ENCODE measurements at places on chromosomes 2 and 18. TPM values are rescaled to one million over a fixed set of nuclear protein-coding genes. Genes with fewer than 3 reads are reported as not detected.

ZNF397 gene
- total RNA-seq = 8.7 TPM

METAP1D gene
- 5.4 TPM for total RNA-seq

UGT1A10 gene
- total RNA-seq = not detected

CD8B2 gene
- total RNA-seq = not detected

CFC1 gene
- total RNA-seq = not detected

MAP3K19 gene
- total RNA-seq = not detected

SPHKAP gene
- total RNA-seq = 0.54 TPM

AQP12B gene
- not detected for total RNA-seq

SIX3 gene
- total RNA-seq = not detected

RGPD3 gene
- total RNA-seq = 0.05 TPM

DNAH6 gene
- 0.03 TPM for total RNA-seq

ATG9A gene
- total RNA-seq = 53.4 TPM

AOX1 gene
- 44.5 TPM for total RNA-seq

ZAP70 gene
- not detected for total RNA-seq

ASB3 gene
- 18.4 TPM for total RNA-seq

CROCC2 gene
- not detected for total RNA-seq

MRO gene
- not detected for total RNA-seq

CYP1B1 gene
- 0.17 TPM for total RNA-seq

SERPINB7 gene
- total RNA-seq = 167 TPM

MARCO gene
- not detected for total RNA-seq

AMER3 gene
- total RNA-seq = not detected

CCDC141 gene
- total RNA-seq = not detected

TUBA3E gene
- not detected for total RNA-seq

CFAP65 gene
- not detected for total RNA-seq

PTPRM gene
- 45.3 TPM for total RNA-seq

MREG gene
- 2.0 TPM for total RNA-seq

SLC8A1 gene
- 96.9 TPM for total RNA-seq

RND3 gene
- total RNA-seq = 399 TPM
